Liver (tissue), 10 donors: ENCODE measurements at places on chromosomes 4 and X. TPM values are rescaled to one million over a fixed set of nuclear protein-coding genes. Genes with fewer than 3 reads are reported as not detected.

- no peaks in the 10 kb centered on the region for H3K27me3 ChIP-seq
- no peak overlapping the region for H3K27ac ChIP-seq
- no peaks in the 10 kb centered on the region for H3K36me3 ChIP-seq
- no peaks in the 10 kb centered on the region for H3K4me1 ChIP-seq
Observed at GRCh38 chrX:33416273-33416805, 205.0 kb upstream of the DMD start.

DNA sequence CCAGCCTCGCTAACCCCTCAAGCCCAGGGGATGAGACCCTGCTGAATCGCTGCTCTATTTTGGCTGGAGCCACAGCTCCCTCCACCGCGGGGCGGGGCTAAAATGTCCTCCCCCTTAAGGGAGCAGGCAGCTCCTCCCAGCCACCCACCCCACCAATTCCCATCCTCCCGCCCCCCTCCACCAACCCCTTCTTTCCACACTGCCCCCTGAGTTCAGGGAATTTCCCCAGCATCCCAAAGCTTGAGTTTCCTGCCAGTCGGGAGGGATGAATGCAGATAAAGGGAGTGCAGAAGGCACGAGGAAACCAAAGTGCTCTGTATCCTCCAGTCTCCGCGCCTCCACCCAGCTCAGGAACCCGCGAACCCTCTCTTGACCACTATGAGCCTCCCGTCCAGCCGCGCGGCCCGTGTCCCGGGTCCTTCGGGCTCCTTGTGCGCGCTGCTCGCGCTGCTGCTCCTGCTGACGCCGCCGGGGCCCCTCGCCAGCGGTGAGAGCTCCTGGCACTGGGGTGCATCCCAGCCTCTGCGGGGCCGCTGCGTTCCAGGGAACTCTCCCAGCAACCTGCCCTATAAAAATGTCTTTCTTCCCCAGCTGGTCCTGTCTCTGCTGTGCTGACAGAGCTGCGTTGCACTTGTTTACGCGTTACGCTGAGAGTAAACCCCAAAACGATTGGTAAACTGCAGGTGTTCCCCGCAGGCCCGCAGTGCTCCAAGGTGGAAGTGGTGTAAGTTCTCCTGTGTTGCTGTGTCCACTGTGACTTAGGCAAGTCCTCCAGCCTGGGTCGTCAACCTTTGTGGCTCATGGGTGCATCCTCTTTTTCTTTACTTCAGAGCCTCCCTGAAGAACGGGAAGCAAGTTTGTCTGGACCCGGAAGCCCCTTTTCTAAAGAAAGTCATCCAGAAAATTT lies at the start of gene CXCL6:
Gene CXCL6, plus strand, starts transcription at position 306 of the 907 bp plus-strand sequence. Its CDS starts 73 bp downstream, at position 379.
- H3K27me3 ChIP-seq = no peaks in the 10 kb centered on the region
- H3K27ac ChIP-seq = no peak within 1 kb of the TSS
- no peak for DNase-seq
- no peaks in the 10 kb centered on the region for H3K36me3 ChIP-seq

DNA sequence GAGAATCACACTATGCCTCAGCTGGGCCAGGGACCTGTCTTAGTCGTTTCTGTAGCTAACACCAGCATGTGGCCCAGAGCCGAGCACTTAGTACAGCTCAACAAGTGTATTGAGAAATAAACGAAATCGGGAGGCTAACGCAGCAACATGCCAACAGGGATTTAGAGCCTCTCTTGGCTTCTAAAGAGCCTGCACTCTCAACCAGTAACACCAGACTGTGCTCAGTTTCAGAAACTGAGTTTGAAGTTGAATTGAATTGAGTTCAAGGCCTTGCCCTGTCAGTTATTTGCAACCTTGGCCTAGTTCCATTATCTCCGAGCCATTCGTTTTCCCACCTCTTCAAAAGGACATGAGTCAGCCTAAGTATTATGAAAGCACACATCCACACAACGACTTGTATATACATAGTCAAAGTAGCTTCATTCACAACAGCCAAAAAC lies 71.3 kb upstream of the LDB2 start:
- no peak overlapping the region for H3K27ac ChIP-seq
- H3K27me3 ChIP-seq = no peaks in the 10 kb centered on the region
- H3K4me3 ChIP-seq = no peak overlapping the region
- no peaks in the 10 kb centered on the region for H3K36me3 ChIP-seq

DNA sequence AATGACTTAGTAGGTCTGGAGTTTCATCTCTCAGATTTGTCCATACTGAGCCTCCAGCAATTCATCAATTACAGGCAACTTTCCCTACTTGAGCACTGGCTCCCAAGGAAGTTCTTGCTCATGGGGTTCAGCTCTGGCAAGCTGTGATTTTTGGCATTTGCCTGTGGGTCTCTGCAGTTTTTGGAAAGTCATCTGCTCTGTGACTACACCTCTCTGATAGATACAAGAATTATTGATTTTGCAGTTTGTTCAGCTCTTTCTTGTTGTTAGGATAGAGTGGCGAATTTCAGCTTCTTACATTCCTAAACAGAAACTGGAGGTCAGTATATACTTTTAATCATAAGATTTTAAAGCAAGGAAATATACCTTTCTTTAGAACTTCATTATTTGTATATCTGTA lies 209.7 kb upstream of the NPY2R start:
- DNase-seq = no peak
- no peak overlapping the region for H3K4me3 ChIP-seq
- H3K4me1 ChIP-seq = peaks cover 22% of the 10 kb centered on the region
- no peak overlapping the region for H3K27ac ChIP-seq
- H3K36me3 ChIP-seq = no peaks in the 10 kb centered on the region

SPARCL1 gene
- total RNA-seq = 1.9 TPM

DNA sequence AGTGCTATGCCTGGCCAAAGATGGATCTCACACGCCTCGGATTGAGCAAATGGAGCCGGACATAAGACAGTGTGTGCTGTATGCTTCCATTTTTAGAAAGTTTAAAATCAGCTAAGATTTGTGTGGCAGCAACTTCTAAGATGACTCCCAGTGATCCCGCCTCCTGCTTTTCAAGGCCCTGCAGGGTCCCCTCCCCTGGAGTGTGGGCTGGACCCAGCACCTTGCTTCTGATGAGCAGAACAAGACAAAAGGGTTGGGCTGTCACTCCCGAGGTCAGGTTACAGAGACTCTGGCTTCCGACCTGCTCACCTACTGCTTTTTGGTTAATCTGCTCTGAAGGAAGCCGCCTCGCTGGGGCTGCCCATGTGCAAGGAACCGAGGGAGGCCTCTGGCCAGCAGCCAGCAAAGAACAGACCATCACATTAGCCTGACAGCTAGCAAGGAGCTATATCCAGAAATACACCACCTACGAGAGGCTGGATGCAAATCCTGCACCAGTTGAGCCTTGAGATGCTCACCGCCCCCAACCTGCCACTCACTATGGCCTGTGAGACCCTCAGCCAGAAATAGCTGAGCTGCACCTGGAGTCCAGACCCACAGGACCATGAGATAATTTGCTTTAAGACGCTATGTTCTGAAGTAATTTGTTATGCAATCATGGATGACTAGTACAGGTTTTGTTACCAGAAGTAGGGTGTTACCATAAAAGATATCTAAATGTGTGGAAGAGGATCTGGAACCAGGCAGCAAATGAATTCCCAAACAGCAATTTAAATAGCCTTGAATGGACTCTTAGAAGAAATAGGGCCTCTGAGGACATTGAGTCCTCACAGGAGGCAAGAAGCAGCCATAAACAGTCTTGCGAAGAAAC lies 47.6 kb downstream of the CRMP1 start:
- no peak overlapping the region for H3K4me3 ChIP-seq
- H3K27ac ChIP-seq = no peak overlapping the region
- H3K36me3 ChIP-seq = no peaks in the 10 kb centered on the region

DNA sequence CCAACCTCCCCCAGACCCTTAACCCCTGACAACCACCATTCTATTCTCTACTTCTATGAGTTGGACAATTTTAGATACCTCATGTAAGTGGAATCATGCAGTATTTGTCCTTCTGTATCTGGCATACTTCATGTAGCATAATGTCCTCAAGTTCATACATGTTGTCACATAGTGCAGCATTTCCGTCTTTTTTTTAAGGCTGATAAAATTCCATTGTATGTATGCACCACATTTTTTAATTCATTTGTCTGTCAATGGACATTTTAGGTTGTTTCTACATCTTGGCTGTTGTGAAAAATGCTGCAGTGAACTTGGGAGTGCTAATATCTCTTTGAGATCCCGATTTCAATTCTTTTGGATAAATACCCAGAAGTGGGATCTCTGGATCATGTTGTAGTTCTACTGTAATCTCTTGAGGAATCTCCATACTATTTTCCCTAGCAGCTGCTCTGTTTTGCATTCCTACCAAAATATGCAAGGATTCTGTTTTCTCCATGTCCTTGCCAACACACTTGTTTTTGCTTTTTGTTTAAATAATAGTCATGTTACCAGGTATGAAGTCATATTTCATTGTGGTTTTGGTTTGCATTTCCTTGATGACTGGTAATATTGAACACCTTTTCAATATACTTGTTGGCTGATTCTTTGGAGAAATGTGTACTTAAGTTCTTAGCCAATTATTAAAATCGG lies 48.8 kb upstream of the ADAD1 start:
- no peak overlapping the region for H3K4me3 ChIP-seq
- no peaks in the 10 kb centered on the region for H3K4me1 ChIP-seq
- no peaks in the 10 kb centered on the region for H3K27me3 ChIP-seq
- H3K27ac ChIP-seq = no peak overlapping the region
- no peak for DNase-seq

ETDB gene
- not detected for total RNA-seq

- peaks cover 10% of the 10 kb centered on the region for H3K36me3 ChIP-seq
- peaks cover 5% of the 10 kb centered on the region for H3K4me1 ChIP-seq
- DNase-seq = no peak
- H3K4me3 ChIP-seq = peak overlapping the region; percentile 73
- peak overlapping the region; percentile 99 for H3K27ac ChIP-seq
- H3K27me3 ChIP-seq = no peaks in the 10 kb centered on the region
Observed at GRCh38 chr4:82891707-82892466, 934 bp upstream of the SEC31A start.

EPHA5 gene
- total RNA-seq = not detected

DNA sequence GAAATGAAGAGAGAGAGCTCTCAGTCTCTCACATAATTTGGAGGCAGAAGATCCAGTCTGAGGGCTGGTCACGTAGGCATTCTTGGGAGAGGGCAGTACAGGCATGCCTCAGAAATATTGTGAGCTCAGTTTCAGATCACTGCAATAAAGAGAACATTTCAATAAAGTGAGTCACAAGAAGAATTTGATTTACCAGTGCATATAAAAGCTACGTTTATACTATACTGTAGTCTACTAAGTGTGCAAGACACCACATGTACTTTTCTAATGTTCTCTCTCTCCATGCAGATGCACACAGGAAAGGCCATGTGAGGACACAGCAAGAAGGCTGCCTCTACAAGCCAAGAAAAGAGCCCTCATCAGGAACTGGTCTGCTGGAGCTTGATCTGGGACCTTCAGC lies 583.5 kb upstream of the FAT1 start:
- H3K27ac ChIP-seq = no peak overlapping the region
- H3K4me1 ChIP-seq = no peaks in the 10 kb centered on the region
- H3K4me3 ChIP-seq = no peak overlapping the region
- no peaks in the 10 kb centered on the region for H3K27me3 ChIP-seq
- no peak for DNase-seq

DNA sequence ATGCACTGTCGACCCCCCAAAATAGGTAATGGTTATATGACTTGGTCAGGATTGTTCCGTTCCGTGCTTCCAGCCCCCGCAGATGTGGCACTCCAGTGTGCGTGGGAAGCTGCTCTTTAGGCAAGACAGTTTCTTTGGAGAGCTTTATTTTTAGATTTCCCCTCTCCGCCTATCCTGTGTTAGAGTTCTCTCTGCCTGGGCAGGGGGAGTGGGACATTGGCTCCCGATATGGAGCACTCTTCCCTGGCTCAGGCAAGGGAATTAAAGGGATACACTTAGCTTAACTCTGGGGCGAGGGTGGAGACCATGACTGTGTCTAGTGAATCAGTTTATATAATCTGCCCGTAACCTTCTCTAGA lies 36.0 kb downstream of the DLG3 start:
- H3K27me3 ChIP-seq = no peaks in the 10 kb centered on the region
- H3K4me3 ChIP-seq = no peak overlapping the region
- H3K4me1 ChIP-seq = no peaks in the 10 kb centered on the region

GRCh38 chr4:74790652-74791051 lies 3.7 kb downstream of the BTC start:
- H3K27ac ChIP-seq = no peak overlapping the region
- H3K36me3 ChIP-seq = no peaks in the 10 kb centered on the region
- H3K27me3 ChIP-seq = no peaks in the 10 kb centered on the region
- no peak for DNase-seq
- H3K4me3 ChIP-seq = no peak overlapping the region

DNA sequence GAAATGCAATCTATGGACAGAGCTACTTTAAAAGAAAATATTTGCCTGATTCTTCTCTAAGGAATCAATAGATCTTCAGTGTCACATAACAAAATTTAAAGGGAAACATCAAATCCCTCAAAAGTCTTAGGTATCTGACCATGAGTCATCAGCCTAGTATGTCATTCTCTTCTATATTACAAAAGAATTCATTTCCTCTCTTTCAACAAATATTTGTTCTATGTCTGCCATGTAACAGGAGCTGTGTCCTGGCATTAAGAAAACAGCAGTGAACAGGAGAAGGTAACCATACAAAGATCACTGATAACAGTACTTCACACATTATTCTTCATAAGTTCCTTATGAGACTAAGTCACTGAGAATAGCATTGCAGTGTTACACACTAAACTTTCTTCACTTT lies 243.6 kb upstream of the DKK2 start:
- no peaks in the 10 kb centered on the region for H3K4me1 ChIP-seq
- DNase-seq = no peak
- H3K27me3 ChIP-seq = no peaks in the 10 kb centered on the region

GAGE13 gene
- total RNA-seq = not detected

DNA sequence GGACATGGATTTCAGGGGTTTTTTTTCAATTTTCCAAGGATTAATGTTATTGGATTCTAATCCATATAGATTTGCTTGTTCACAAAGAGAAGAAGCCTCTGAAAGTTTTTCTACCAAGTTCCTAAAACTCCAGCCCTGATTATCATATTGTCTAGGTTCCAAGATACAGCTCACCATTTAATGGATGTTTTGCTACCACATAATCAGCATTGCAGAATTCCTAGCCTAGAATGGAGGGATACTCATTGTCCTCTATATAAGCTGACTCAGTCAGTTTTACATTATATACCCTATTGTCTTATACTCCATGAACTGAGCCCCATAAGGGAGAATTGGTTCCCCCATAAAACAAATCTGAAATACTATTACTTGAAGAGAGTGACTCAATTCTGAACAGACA lies 664.7 kb upstream of the FAM241A start:
- no peaks in the 10 kb centered on the region for H3K4me1 ChIP-seq
- DNase-seq = no peak
- H3K4me3 ChIP-seq = no peak overlapping the region
- no peaks in the 10 kb centered on the region for H3K36me3 ChIP-seq
